Gastrocnemius medialis (tissue), 4 donors: ENCODE measurements at places on chromosomes 2 and 18. TPM values are rescaled to one million over a fixed set of nuclear protein-coding genes. Genes with fewer than 3 reads are reported as not detected.

- peaks cover 41% of the 10 kb centered on the region for H3K36me3 ChIP-seq
- no peak for DNase-seq
- peak overlapping the region; percentile 44 for H3K27ac ChIP-seq
- H3K4me3 ChIP-seq: no peak overlapping the region
- H3K27me3 ChIP-seq: no peaks in the 10 kb centered on the region
Measured at GRCh38 chr2:86510436-86510933, 52.8 kb downstream of the CHMP3 start.

- DNase-seq: no peak
- H3K4me3 ChIP-seq: no peak overlapping the region
- peaks cover 17% of the 10 kb centered on the region for H3K4me1 ChIP-seq
- no peak overlapping the region for H3K27ac ChIP-seq
Measured at GRCh38 chr2:160482673-160483072, 10.9 kb downstream of the RBMS1 start.

DNA sequence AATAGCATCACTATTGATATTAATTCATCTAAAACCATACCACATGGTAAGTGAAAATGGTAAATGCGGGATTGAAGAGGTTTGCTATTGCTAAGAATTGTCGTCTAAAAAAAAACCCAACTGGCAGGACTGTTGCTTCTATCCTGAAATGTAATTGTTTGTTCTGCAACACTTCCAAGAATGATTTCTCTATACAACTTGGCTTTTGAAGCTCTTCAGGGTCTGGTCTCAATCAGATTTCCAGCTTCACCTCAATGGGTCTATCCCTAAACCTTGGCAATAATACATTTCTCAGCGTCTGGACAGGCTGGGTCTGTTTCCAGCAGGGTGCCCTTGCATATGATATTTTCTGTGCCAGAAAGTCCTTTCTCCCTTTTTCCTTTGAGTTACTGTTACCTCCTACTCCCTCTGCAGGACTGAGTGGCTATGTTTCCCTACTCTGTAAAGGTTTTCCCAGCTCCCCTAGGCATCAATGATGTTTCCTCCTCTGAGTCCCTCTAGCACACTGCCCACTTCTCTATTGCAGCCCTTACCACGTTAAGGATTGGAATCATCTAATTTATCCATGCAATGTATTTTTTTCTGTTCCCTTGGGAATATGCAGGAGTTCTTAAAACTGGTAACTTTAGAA, 118.2 kb upstream of the REV1 start:
- DNase-seq: no peak
- no peaks in the 10 kb centered on the region for H3K27me3 ChIP-seq
- no peaks in the 10 kb centered on the region for H3K36me3 ChIP-seq
- H3K4me3 ChIP-seq: no peak overlapping the region

DNA sequence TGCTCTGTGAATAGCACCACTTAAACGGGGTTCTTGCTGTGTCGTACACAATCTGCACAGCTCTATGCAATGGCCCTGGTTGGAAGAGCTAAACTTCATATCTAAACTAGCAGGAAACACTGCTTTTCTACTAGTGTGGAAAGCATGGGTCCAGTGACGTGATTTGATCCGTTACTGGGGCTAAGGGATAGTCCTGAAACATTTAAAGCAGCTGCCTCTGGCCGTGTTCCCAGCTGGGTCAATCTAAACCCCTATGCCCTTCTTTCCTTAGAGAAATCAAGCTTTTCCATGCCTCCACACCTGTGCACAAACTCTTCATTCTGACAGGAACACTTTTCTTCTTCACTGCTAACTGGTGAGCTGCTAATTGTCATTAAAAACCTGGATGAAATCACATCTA, 5.4 kb upstream of the IGFBP5 start:
- no peaks in the 10 kb centered on the region for H3K36me3 ChIP-seq
- H3K27me3 ChIP-seq: no peaks in the 10 kb centered on the region
- H3K27ac ChIP-seq: peak overlapping the region; percentile 75
- no peak overlapping the region for H3K4me3 ChIP-seq

- no peaks in the 10 kb centered on the region for H3K27me3 ChIP-seq
- H3K36me3 ChIP-seq: no peaks in the 10 kb centered on the region
Measured at GRCh38 chr2:200247494-200247893, 59.0 kb upstream of the SPATS2L start.

- H3K36me3 ChIP-seq: no peaks in the 10 kb centered on the region
- no peaks in the 10 kb centered on the region for H3K4me1 ChIP-seq
- DNase-seq: no peak
- no peaks in the 10 kb centered on the region for H3K27me3 ChIP-seq
Measured at GRCh38 chr2:54083021-54083420, 32.4 kb upstream of the ACYP2 start.

- no peaks in the 10 kb centered on the region for H3K36me3 ChIP-seq
- no peak within 1 kb of the TSS for H3K27ac ChIP-seq
- no peaks in the 10 kb centered on the region for H3K4me1 ChIP-seq
Measured at GRCh38 chr2:241188361-241189092, at the start of gene ANO7. ANO7 (plus strand) TSS chr2:241188677; CDS start chr2:241190064, 1,387 bp downstream.

ZNF385B gene
- 13.1 TPM for total RNA-seq
